ENCODE measurements at places on chromosomes 2 and 18. TPM values are rescaled to one million over a fixed set of nuclear protein-coding genes. Genes with fewer than 3 reads are reported as not detected.

The SLC4A1AP gene
- 20.9 TPM for total RNA-seq

The DES gene
- 0.63 TPM for total RNA-seq

The LINC00305 gene
- not detected for total RNA-seq

The KHK gene
- 4.2 TPM for total RNA-seq

The DNAJC5G gene
- total RNA-seq, result not detected

The ANKRD39 gene
- total RNA-seq, result 26.8 TPM

The SRBD1 gene
- 4.3 TPM for total RNA-seq

The IL18R1 gene
- total RNA-seq, result 0.05 TPM

The STARD6 gene
- not detected for total RNA-seq

The NEU2 gene
- not detected for total RNA-seq

The AFF3 gene
- total RNA-seq, result not detected

The IL36G gene
- not detected for total RNA-seq

The PTPRN gene
- total RNA-seq, result not detected

The SGPP2 gene
- 16.9 TPM for total RNA-seq

The FSIP2 gene
- 0.21 TPM for total RNA-seq

The BMPR2 gene
- total RNA-seq, result 5.0 TPM

The FTCDNL1 gene
- 0.69 TPM for total RNA-seq

The ALPI gene
- not detected for total RNA-seq

The STPG4 gene
- 6.9 TPM for total RNA-seq

The SERPINB10 gene
- not detected for total RNA-seq

The CFC1 gene
- total RNA-seq, result not detected

The SERPINB11 gene
- total RNA-seq, result not detected

The MALL gene
- total RNA-seq, result 83.0 TPM

The BBS5 gene
- total RNA-seq, result 0.28 TPM

All from HT-29 (cell line).